Occipital lobe (tissue), 3 donors: ENCODE measurements at places on chromosomes 4 and X.

DNA sequence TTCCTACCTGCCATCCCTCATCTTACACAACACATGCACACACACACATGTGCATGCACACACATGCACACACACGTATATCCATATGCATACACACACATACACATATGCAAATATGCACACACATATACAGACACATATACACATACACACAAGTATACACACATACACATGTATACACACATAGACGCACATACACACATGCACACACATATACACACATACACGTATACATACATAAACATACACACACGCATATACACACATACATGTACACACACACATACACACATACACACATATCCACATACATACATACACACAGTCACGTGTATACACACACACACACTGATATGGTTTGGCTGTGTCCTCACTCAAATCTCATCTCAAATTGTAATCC is 37.0 kb upstream of the AFAP1 start:
- no peak for DNase-seq

GRCh38 chr4:155668707-155669220 is 2.1 kb downstream of the GUCY1A1 start:
- no peak for DNase-seq

- no peak for DNase-seq
These were observed 242.3 kb upstream of the GPRIN3 start for GRCh38 chr4:89549907-89550306.

- DNase-seq, result no peak
These were observed 32.6 kb downstream of the DOCK11 start for GRCh38 chrX:118528071-118528737.

GRCh38 chr4:109548655-109549054 is 11.4 kb upstream of the MCUB start:
- DNase-seq, result no peak

- DNase-seq, result no peak
These were observed 183.7 kb downstream of the EVC2 start for GRCh38 chr4:5524446-5525299.

DNA sequence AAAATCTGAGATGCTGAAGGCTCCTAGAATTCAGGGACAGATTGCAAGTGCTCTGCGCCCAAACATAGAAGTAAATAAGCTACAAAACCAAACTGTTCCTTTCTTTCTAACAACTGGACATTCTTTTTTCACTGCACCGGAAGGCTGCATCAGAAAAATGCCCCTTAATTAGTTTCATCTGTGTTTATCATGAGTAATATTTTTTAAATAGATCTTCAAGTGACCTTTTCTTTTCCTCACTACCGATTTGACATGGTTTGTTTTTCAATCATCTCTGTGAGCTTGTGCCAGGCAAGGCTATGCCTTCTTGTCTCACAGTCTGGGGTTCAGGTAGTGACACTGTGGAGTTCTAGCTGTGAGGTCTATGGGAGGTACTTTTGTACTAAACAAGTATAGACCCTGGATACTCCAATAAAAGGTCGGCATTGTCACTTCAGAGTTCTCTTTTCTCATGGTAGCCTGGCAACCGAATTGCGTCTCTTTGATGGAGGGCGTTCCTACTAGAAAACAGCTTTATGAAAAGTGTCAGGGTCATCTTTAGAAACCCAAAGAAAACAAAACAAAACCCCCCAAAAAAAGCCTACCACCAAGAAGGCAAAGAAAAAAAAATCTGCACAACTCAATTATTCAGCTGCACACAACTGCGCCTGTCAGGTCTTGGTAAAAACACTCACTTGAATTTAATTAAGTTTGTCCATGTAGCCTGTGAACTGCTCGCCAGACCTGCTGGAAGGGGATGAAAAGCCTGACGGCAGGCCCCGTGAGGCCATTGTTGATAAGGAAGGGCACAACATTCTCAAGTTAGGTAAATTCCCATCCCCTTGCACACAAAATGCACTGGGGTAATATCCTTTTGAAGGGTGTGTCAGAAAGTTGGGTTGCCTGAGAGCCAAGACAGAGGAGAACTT is 22.8 kb upstream of the ADAMTS3 start:
- no peak for DNase-seq
